ENCODE measurements at places on chromosomes 1 and 21.

DNA sequence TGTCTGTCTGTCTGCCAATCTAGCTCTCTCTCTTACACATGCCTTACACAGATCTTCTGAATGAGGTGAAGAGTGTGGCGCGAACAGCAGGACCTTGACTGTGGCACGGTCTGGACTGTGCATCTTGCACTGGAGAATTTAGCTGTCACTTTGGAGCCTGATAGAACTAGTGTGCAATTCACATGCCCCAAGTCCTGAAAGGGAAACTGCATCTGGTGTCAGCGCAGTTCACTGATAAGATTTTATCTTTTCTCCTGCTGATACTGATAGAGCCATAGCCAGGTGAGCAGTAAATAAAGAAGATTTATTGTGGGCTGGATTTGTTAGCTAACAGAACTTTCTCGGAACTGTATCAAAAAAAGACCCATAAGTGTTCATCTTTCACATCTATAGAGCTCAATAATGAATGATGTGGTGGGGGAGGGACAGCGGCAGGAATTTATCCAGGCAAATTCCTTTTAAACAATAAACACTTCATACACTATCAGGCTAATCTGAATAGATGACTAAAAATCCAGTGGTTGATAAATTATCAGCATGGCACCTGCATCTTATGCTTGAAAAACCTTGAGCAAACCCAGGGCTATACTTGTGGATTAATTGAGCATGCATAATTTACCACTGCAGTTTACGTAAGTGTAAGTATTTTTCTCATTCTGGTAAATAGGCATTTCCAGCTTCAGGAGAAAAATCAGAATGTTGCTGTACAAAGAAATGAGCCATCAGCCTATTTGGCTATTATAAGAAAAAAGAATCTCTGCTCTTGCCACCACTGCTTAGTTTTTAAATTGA is 104.1 kb downstream of the NTNG1 start:
- no peak for DNase-seq

DNA sequence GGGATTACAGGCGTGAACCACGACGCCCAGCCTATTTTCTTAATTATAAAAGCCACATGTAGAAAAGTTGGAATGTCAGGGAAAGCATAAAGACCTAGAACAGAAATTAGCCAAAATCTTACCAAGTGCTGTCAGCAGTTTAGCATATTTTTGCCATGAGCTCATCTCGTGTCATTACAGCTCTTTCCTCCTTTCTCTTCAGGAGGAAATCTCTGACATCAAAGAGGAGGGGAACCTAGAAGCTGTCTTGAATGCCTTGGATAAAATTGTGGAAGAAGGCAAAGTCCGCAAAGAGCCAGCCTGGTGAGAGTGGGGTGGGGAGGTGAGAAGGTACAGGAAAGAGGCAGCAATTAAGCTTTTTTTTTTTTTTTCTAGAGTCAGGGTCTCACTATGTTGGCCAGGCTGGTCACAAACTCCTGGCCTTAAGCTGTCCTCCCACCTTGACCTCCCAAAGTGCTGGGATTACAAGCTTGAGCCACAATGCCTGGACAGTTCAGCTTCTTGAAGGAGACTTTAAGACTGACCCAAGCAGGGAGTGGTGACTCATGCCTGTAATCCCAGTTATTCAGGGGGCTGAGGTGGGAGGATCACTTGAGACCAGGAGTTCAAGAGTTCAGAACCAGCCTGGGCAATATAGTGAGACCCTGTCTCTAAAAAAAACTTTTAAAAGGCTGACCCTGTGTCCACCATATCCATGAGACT is 8.4 kb upstream of the BGLAP start:
- no peak for DNase-seq

GRCh38 chr1:153567621-153568366 is 2.1 kb upstream of the S100A2 start:
- no peak for DNase-seq

GRCh38 chr21:44006656-44007055 is 5.5 kb upstream of the TRAPPC10 start:
- DNase-seq = no peak

- DNase-seq = peak; percentile 11
Observed at GRCh38 chr1:226349081-226349480, 40.1 kb upstream of the LIN9 start.

DNA sequence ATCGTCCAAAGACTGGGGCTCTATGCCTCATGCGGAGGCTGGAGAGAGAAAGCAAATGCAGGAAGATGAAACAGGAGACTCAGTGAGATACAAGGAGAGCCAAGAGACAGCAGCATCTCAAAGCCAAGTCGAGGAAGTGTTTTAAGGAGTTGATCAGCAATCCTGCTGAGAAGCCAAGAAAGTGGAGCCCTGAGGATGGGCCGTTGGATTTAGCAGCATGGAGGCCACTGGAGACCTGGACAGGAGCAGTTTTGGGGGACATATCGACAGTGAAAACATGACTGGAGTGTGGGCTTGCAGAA is 107.4 kb upstream of the ZBTB40 start:
- no peak for DNase-seq

DNA sequence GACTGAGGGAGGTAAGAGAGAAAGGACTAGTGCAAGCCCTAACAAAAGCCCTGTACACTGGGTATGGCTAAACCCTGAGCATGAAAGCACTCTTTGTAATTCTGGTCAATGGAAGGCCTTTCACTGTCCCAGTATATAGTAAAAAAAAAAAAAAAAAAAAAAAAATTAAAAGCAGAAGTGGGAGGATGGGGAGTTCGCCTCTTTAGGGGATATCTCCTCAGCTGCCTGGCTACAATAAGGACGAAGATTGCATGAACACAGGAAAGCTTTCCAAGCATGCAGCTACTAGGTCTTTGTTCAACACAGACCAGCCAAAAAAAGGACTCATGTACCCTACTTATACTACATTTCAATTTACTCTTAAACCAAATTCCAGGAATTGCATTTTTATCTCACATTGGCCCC is 59.1 kb downstream of the EIF4G3 start:
- no peak for DNase-seq

- DNase-seq = peak; percentile 15
Observed at GRCh38 chr1:225908773-225909172, 15.3 kb downstream of the PYCR2 start.

DNA sequence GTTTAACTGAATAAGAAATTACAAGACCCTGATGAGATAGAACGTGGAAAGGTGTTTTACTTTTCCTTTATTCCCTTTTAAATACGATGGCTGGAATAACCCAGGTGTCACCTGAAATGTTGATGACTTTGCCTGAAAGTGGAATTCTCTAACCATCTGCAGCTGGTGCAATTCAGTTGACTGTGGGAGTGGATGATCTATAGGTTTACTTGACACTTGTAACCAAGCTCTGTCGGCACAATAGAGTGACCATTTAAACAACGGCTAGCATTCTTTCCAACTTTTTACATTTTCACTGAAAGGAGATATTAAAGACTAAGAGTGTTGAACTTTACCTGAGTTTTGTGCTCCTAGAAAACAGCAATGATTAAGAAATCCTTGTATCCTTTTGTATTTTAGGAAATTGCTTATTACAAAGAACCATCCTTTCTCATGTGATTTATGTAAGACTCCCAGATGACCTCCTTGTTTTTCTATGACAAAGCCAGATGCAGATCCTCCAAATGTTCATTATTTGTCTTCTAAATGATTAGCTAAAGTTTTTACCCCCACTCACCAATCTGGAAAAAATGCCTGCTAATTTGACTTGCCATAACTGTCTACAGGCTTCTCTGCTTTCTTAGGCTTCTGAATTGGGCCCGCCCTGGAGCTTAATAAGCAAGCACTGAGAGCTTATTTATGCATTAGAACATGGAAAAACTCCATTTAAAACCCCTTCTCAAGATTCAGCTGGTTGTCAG is 129.5 kb upstream of the LRRC7 start:
- no peak for DNase-seq

- no peak for DNase-seq
Observed at GRCh38 chr1:114564141-114564540, 17.3 kb downstream of the BCAS2 start.
